ENCODE measurements at places on chromosomes 5 and 9.

DNA sequence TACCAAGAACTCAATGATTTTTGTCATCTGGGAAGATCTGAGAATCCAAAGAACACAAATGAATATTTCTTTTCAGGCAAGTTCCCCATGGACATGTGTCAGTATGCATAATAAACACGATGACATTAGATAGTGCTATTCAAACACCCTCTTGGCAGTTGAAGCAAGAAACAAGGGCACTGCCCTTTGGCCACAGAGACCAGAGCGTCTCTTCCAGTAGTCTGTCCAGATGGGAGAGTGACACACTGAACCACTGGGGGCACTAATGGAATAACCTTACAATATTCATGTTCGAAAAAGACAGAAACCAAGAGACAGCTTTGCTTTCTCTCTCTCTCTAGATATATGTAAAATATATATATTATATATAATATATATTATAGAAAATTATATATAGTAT is 301.9 kb downstream of the CTNND2 start:
- no peak for DNase-seq

DNA sequence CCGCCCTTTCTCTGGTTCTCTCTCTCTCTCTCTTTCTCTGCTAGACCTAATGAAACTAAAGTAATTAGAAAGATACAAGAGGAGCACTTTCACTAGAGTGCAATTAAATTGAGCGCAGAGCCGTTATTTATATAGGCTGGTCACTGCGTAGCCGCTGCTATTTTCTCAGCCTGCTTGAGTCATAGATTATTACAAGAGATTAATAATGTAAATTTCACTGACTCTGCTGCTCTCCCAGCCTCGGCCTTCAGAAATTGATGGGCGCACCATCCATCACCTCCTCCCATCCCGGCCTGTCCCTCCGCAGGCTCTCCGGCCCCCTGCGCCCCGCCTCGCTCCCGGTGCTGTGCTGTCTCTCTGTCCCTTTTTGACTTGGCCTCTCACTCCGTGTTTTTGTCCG is 268.0 kb upstream of the MVB12B start:
- no peak for DNase-seq

GRCh38 chr9:114383521-114384231 is 4.1 kb downstream of the AKNA start:
- peak; percentile 42 for DNase-seq

GRCh38 chr9:129572052-129572425 is 48.9 kb downstream of the C9orf50 start:
- DNase-seq, result no peak

DNA sequence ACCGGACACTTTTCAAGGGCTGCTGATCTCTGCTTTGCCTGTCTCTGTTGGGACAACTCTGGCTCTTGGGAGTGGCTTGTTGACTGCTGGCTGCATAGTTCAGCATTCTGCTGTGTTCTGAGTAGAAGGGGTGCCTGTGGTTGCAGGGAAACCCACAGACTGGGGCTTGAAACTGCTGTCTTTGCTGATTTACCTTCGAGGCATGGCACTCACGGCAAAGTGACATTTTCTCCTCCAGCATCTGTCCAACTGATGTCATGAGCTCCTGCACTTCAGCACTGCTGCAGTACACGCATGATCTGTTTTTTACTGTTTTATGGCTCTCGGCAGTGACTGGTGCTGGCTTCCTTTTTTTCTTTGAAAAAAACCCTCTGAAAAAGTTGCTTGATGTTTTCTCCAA is 69.2 kb downstream of the SPATA31D1 start:
- no peak for DNase-seq

All from CD4-positive, alpha-beta T cell treated with Interferon alpha-2 for 1 hour (primary cell).